ENCODE measurements at places on chromosomes 6 and 20.

DNA sequence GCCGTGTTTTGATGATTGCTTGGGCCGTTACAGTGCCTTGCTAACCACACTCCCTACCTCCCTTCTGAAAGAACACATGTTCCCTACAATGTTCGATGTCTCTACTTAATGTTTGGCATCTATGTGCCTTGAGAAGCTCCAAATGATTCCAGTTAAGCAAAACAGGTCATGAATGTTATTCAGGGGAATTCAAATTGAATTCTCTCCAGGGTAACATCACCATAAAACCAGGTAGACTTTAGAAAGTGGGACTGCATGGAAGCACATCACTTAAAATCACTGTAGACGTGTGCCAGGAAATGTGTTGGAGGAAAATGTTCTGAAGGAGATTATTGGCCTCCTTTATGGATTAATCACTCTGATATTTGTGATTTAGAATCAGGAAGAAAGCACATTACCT lies 128.1 kb downstream of the ADAT2 start:
- DNase-seq: no peak

GRCh38 chr20:51447097-51447764 lies 95.3 kb downstream of the NFATC2 start:
- DNase-seq: no peak

DNA sequence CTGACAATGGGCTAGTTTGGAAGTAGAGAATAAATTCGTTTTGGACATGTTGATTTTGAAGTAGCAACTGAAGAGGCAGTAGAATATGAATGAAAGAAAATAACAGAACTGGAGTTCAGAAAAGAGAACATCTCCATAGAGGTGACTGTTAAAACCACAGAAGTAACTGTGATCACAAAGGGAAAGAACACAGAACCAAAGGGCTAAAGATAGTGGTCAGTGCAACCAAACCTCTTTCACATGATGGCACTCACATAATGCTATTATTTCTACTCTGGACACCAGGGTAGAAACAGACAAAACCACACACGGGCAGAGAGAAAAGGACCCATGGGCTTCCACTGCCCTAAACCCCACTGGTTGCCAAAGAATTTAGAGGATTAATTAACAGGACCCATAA lies 58.5 kb downstream of the CDK19 start:
- no peak for DNase-seq

DNA sequence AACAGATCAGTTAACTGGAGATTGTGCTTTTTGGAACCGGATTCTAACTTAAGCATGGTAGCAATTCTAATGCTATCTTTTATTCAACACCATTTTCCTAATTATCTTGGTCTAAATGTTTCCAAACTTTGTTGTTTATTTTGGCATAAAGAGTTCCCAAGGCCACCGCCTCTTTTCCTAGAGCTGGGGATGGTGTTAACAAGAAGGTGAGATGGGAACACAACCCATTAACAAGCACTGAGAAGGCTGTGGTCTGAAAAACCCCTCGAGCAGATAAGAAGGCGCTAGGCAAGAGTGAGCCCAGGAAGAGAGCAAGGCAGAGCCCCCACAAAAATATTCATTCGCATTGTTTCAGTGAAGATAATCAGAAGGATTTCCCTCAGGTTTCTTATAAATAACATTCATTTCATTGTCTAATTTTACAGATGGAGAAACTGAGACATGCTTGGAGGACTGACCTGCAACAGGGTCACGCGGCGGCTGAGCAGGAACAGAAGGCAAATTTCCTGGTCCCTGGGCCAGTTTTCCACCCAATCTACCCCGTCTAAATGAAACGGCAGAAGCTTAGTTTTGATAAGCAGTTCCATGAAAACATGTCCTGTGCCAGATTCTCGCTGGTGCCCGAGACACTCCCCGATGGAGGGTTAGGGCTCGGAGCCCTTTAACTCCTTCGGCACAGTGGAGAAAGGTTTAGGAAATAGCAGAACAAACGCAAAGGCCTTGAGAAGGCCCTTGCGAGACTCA lies 155.6 kb downstream of the FOXC1 start:
- no peak for DNase-seq

- no peak for DNase-seq
These were observed 200.5 kb downstream of the ARID1B start for GRCh38 chr6:156977527-156978291.

- no peak for DNase-seq
These were observed 51.3 kb upstream of the REV3L start for GRCh38 chr6:111534231-111534751.

DNA sequence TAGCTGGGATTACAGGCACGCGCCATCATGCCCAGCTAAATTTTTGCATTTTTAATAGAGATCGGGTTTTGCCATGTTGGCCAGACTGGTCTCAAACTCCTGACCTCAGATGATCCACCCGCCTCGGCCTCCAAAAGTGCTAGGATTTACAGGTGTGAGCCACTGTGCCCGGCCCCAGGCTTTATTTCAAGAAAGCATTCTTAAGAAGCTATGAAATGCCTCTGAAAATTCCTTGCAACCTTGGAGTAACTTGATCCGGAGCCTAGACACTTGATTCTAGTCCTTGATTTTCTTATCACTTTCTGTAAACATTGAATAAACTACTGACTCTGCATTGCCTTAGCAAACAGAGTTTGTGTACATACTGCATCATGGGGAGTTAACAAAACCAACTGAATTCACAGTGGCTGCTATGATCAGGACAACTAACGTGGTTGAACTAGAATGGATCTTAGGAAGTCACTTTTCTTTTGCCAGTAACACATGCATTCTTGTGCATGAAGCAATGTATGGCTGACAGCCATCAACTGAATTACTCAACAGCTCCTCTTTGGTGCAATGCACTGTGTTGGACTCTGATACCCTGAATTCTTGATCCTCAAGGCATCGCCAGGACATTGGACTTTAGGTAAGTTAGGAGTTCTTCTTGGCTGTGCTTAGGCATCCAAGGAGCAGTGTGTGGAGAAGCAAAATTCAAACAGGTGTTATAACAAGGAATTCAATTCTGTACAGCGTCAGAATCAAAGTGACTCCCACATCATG lies 102.8 kb upstream of the TMEM170B start:
- DNase-seq: no peak

- peak; percentile 55 for DNase-seq
These were observed at the start of gene STK35 for GRCh38 chr20:2101057-2101864. TSS of gene STK35 (plus strand) at chr20:2101827. CDS start at chr20:2101882, 55 bp downstream.

- DNase-seq: peak; percentile 20
These were observed 107.0 kb downstream of the HIVEP1 start for GRCh38 chr6:12119085-12119588.

GRCh38 chr6:55950071-55950814 lies 74.9 kb upstream of the BMP5 start:
- DNase-seq: no peak

GRCh38 chr6:88006557-88006956 lies 41.1 kb upstream of the SPACA1 start:
- no peak for DNase-seq

GRCh38 chr20:46647469-46647868 lies 3.8 kb downstream of the SLC13A3 start:
- DNase-seq: no peak

DNA sequence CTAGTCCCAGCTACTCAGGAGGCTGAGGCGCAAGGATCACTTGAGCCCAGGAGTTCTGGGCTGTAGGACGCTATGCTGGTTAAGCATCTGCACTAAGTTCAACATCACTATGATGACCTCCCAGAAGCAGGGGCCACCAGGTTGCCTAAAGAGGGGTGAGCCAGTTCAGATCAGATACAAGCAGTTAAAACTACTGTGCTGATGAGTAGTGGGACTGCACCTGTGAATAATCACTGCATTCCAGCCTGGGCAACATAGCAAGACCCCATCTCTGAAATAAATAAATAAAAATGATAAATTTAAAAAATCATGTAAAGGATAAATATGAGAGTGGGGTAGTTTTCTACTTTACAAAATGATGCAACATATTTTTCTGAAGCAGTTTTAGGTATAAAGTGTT lies 106.5 kb downstream of the TMEM170B start:
- DNase-seq: no peak

DNA sequence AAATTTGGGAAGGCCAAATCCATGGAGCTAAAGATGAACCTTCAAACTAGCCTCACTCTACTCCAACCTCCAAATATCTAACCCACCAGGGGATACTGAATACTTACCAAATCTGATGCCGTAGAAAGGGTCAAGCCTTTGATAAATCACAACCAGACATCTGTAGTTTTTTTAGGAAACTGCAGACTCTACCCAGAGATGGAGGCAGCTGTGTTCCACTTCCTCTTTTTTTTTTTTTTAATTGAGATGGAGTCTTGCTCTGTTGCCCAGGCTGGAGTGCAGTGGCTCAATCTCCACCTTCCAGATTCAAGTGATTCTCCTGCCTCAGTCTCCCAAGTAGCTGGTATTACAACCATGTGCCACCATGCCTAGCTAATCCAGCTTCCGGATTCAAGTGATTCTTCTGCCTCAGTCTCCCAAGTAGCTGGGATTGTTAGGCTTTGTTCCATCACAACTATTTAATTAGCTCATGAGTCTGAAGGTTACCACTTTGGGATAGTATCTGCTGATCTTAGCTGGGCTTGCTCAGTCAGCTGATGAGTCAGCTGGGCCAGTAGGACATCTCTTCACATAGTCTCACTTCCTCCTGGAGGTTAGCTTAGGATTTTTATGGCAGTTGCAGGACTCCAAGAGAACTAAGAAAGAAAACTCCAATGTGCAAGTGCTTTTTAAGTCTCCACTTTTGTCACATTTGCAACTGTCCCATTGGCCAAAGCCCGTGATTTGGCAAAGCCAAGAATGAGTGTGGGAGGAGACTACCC lies 13.3 kb downstream of the FRK start:
- DNase-seq: no peak

DNA sequence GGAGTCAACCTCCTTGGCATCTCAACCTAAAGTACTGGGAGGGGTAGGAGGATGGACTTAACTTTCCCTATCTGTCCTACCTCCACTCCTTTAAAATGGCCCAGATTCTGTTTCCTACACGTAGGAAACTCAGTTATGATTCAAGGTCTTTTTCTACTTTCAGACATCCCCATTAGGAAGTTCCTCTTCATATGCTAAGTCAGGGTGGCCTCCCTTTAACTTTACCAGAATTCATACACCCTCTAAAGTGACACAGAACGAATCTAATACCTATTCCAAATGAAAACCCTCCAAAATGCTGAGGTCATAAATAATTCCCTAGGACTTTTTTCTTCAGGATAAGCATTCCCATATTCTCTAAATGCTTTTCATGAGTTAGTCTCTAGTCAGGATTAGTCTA lies 15.6 kb downstream of the ARG1 start:
- no peak for DNase-seq

- DNase-seq: no peak
These were observed 345.4 kb downstream of the CD109 start for GRCh38 chr6:74041420-74041819.

GRCh38 chr20:32019156-32019510 lies 8.9 kb downstream of the CCM2L start:
- no peak for DNase-seq

DNA sequence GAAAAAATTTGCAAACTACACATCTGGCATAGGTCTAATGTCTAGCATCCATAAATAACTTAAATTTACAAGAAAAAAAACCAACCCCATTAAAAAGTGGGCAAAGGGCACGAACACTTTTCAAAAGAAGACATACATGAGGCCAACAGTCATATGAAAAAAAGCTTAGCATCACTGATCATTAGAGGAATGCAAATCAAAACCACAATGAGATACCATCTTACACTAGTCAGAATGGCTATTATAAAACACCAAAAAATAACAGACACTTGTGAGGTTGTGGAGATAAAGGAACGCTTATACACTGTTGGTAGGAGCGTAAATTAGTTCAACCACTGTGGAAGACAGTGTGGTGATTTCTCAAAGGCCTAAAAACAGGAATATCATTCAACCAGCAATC lies 33.7 kb upstream of the EPB41L2 start:
- no peak for DNase-seq

DNA sequence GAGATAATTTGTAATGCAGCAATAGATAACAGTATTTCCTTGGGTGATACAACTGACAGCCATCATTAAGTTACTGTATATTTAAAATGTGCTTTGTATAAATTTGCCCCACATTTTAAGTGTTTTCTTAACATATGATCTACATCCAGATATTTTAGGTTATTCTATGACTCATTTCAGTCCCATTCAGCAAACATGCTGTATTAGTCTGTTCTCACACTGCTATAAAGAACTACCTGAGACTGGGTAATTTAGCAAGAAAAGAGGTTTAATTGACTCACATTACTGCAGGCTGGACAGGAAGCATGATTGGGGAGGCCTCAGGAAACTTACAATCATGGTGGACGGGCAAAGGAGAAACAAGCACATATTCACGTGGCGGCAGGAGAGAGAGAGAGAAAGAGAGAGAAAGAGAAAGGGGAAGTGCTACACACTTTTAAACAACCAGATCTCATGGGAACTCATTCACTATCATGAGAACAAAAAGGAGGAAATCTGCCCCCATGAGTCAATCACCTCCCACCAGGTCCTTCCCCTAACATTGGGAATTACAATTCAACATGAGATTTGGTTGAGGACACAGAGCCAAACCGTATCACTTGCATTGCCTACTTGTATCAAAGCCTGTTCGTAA lies 9.6 kb upstream of the CHD6 start:
- no peak for DNase-seq

DNA sequence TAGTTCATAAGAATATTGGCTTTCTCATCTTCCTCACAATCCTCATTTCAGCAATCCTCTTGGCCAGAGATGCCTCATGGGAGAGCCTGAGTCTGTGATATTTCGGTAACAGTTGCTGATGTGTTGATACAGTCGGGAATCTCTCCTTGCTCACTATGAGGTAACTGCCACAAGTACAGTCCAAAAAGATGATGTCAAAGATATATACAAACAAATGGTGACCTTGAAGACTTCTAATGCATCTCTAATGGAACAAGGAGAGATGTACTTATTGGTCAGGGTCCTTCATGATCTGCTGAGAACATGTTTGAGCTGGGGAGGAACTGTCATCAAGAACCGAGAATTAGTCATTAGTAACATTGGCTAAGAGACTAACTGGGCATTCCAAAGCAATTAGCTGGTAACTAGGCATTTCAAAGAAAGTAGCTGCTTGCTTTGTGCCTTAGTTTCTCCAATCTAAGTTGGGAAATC lies 56.1 kb downstream of the FILIP1 start:
- DNase-seq: no peak

- no peak for DNase-seq
These were observed 66.6 kb upstream of the CCN6 start for GRCh38 chr6:111987295-111987694.

DNA sequence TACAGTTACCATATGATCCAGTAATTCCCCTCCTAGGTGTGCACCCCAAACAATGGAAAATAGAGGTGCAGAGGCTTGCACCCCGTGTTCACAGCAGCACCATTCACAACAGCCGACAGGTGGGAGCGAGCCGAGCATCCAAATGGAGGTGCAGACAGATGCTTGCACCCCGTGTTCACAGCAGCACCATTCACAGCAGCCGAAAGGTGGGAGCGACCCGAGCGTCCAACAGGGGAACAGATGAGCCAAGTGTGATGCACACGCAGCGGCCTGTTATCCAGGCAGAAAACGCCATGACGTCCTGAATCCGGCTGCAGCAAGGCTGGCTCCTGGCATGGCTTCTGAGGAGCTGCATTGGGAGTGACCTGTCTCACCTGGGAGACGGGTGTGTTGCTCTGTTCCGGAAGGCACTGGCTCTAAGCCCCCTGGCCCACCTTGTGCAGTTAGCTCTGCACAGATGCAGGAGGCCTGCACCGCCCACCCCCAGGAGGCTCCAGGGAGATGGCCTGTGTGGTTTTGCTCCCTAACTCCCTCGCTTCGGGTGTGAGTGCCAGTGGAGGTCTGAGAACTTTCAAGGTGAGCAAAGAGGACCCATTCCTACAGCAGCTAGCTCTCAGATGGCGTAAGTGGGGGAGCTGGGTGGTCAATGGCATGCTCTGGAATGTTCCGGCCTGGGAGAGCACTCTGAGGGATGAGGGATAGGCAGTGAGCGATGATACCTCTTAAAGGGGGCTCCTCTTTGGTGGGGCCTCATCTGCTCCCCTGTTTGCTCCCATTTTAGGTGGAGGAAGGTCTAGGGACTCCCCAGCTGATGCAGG lies 47.8 kb upstream of the FRMD1 start:
- no peak for DNase-seq

All from naive thymus-derived CD8-positive, alpha-beta T cell (primary cell).